ENCODE measurements at places on chromosomes 12 and 14.

DNA sequence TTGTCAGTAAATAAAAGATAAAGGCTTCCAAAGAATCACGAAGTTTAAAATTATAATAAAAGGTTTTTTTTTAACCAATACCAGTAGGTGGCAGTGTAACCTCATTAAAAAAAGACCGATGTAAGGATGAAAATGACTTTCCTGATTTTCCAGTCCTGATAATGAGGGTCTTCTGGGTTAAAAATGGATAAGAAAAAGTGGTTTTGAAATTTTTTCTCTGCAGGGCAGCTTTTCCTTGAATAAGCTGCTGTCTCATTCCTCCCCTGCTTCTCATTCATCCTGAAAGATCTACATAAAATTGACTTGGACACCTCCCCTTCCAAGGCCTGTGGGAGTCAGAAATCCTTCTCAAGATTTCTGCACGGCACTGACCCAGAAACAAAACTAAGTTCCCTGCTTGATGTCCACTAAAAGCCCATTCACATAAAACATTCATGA is 58.9 kb upstream of the FBXO33 start:
- peak; percentile 41 for DNase-seq

DNA sequence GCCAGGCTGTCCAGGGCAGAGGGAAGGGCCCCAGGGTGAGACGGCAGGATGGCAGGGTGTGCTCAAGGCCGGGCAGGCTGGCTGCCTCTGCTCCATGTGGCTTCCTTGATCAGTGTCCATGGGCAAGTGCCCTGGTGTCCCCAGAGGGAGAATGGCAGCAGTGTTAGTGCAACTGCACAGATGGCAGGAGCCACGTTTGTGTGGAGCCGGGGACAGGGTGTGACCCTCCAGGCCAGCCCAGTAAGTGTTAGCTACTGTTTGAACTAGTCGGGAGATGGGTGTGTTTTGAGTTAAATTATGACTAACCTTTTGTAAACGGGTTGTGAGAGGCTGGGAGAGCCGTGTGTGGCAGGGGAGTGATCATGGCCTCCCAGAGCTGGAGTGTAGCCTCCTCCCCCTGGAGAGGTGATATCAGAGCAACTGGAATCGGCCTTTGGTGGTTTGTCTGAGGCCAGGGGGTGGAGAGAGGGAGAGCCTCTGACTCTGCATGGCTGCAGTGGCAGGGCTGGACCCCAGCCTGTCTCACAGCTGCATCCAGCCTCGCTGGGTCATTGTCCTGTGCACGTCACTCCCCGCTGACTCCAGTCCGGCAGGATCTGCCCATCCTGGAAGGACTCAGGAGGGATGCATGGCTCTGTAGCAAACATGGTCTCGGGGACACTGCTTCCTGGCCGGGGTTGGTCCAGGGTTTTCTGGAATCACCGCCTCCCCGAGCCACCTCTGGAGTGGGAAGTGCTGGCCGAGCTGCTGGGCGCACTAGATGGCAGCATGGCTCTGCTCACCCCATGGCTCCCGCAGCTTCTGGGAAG is 27.8 kb downstream of the AACS start:
- peak; percentile 17 for DNase-seq

GRCh38 chr12:59657711-59658110 is 61.9 kb downstream of the SLC16A7 start:
- no peak for DNase-seq

DNA sequence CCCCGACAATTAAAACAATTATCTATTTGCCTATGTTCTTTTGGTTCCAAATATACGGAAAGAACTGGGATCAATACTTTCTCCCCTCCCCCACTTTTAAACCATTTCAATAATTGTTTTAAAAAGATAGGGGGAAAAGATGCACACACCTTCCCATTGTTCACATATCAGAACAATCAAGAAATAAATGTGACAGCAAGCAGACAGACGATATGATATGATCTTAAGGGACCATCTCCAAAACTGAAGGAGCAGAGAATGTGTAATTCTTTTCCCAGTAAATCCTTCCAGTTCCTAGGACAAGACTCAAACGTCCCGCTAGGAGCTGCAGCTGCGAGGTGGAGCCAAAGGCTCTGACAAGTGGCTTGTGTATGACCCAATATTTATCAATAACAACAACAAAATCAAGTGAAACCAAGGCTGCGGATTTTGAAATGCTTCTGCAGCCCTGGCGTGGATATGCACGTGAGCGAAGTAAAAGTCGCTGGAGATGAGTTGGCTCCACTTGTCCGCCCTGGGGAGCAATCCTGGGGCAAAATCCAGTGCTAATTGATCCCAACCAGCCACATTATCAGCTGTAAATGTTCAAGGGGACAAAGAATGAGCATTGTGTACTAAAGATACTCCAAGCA is 8.2 kb upstream of the FOXG1 start:
- DNase-seq = no peak

DNA sequence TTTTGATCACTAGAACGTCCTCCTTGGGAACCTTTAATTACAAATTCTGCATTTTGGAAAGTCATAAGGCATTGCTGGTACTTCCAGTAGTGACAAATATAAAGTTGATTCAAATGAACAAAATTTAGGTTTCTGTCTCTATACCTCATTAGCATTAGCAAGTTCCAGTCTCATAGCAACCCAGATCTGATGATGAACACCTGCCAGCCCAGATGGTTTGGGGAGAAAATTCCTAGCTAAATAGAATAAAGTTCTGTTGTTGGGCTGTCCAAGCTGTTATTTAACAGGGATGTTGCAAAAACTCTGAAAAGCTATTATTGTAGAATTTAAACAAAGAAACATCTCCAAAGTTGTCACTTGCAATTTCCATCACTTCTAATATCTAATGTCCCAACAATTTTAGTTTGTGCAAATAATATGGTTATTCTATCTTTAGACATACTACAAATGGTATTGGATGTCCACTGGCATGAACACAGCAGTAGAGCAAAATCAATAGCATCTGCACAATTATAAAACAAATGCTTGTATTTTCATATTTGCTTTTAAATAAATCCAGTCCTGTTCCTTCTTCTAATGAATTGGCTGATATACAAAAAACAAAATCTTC is 299.4 kb downstream of the SLC16A7 start:
- no peak for DNase-seq

GRCh38 chr12:122834104-122834920 is 945 bp upstream of the HIP1R start:
- DNase-seq = no peak

- DNase-seq = no peak
Measured at GRCh38 chr12:103779410-103780092, 61.5 kb downstream of the NT5DC3 start.

DNA sequence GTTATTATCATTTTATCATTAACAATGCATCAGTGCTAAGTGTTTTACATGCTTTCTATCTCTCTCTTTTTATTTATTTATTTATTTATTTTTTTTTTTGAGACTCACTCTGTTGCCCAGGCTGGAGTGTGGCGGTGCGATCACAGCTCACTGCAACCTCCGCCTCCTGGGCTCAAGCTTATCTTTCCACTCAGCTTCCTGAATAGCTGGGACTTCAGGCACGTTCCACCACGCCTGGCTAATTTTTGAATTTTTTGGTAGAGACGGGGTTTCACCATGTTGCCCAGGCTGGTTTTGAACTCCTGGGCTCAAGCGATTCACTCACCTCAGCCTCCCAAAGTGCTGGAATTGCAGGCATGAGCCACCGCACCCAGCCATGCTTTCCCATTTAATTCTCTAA is 3.9 kb upstream of the BTG1 start:
- DNase-seq = no peak

- DNase-seq = no peak
Measured at GRCh38 chr12:52926596-52927234, 21.8 kb upstream of the KRT8 start.

- no peak for DNase-seq
Measured at GRCh38 chr14:93548102-93548843, 117.5 kb downstream of the UNC79 start.
